ENCODE measurements at places on chromosomes 11 and 22.
A peak's percentile ranks its signal among the peaks of the same experiment; 100 is the strongest.

DNA sequence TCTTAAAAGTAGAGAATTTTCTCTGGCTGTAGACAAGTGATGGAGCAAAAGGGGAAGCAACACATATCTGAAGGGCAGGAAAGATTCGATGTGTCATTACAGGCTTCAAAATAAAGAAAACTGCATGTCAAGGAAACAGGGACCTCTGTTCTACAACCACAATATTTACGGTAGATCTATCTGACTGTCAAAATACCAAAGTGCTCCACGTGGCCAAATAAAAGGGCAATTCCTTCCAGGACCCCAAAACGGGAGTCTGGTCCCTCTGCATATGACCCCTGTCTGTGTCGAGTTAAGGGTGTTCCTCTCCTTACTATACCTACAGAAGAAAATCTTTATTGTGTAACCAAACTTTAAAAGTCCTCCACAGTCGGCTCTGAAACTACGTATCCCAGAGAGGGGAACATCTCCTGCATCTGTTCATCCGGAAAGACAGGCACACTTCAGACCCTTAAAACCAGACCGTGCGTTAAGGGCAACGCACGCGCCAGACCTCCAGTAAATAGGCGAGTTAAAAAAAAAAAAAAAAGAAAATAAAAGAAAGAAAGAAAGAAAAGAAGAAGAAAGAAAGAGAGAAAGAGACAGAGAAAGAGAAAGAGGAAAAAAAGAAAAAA is 756 bp downstream of the CLNS1A start:
- no peak for DNase-seq

DNA sequence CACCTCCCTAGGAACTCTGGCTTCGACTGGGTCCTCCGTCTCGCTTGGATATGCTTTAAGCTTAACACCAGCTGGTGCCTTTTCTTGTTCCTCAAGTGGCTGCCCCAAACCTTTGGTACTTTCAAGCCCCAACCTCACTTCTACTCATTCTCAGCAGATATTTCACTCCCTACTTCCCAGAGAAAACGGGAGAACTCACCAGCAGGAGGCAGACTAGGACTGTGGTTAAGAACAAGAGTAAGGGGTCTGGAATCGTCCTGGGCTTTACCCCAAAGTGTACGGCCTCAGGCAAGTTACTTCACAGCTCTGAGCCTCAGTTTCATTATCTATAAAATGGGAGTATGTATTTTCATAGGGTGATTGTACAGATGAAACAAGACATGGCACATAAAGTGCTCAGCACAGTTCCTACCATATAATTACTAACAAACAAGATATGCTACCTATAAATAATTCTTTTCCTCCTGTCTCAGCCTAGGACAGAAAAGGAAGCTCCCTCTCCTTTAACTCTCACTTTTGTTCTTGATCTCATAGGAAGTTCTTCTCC is 37.8 kb downstream of the PAMR1 start:
- peak; percentile 38 for DNase-seq

DNA sequence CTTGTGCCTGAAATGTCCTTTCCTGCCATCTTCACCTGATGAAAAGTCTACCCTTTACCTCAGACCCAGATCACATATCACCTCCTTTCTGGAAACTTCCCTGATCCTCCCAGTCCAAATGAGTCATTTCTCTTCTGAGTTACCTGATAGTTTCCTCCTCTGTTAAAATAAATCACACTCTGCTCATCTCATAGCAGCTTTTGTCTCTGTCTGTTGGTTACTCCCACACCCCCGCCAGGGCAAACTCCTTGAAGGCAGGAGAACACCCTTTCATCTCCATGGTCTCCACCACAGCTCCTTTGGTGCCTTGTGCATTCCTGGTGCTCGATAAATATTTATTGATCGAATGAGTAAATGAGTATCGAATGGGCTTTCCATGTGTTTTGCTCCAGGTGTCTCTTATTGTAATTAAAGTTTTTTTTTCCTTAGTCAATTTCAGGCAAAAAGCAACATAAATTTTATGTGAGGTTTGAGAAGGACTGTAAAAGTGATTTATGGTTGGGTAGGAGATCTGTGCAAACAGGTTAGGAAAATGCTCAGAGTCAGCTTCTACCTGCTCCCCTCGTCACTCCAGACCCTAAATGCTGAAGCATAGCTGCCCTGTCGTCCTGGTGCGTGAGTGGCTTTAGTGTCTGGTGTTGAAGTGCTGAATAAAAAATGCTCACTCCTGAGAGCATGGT is 178.2 kb downstream of the GRIK4 start:
- no peak for DNase-seq

- DNase-seq = no peak
These were observed 8.9 kb downstream of the HEPHL1 start for GRCh38 chr11:94030059-94030458.

All from HFF-Myc (cell line).